ENCODE measurements at places on chromosomes 12 and 14.

DNA sequence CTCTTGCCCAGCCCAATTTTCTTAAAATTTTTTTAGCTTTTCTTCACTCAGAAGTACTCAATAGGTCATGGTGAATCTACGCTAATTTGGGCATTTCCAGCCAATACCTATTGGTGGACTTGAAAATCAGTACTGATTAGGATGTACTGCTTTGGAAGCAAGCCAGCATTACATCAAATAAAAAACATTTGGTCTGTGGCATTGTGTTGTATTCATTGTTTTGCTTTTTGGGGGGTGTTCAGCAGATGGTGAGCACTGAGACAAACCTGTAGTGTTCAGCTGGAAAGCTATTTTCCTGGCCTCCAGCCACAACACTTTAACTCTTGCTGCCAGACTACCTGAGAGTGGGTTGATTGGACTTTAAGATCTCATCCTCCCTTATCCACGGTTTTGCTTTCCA is 4.0 kb downstream of the MAPKAPK5 start:
- no peak for DNase-seq

GRCh38 chr14:36243183-36243582 is 66.7 kb upstream of the PTCSC3 start:
- DNase-seq: no peak

GRCh38 chr12:105013892-105014291 is 27.8 kb downstream of the NOPCHAP1 start:
- DNase-seq: no peak

GRCh38 chr14:68295316-68295816 is 475.8 kb downstream of the RAD51B start:
- DNase-seq: no peak

GRCh38 chr12:93994721-93995120 is 153.7 kb upstream of the PLXNC1 start:
- no peak for DNase-seq

GRCh38 chr12:47458279-47458678 is 247.6 kb downstream of the RPAP3 start:
- DNase-seq: no peak

DNA sequence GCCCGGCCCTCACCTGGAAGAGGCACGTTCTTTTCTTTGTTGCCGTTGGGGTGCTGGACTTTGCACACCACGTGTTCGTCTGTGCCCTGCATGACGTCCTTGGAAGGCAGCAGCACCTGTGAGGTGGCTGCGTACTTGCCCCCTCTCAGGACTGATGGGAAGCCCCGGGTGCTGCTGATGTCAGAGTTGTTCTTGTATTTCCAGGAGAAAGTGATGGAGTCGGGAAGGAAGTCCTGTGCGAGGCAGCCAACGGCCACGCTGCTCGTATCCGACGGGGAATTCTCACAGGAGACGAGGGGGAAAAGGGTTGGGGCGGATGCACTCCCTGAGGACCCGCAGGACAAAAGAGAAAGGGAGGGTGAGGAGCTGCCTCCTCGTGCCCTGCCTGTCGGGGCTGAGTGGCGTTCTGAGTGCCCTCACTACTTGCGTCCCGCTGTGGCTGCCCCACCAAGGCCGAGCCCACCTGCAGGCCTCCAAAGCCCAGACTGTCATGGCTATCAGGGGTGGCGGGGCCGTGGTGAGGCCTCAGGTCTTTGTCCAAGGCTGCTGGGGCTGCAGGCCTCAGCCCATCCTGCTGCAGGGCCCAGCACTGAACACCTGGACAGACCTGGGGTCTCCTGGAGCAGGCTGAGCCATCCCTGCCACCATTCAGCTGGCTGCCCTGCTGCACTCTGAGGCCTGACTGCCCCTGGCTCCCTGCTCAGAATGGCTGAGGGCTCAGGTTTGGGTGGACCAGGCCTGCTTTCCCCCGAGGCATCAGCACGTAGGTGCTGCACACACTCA is 329.7 kb downstream of the TMEM121 start:
- no peak for DNase-seq

GRCh38 chr14:104201063-104201462 is 62.7 kb downstream of the KIF26A start:
- DNase-seq: no peak

All from stimulated activated CD8-positive, alpha-beta memory T cell treated with anti-CD3 and anti-CD28 coated beads, Interleukin-7, amount 100 ng/mL, for 24 hours (primary cell).